ENCODE measurements at places on chromosomes 3 and 15.

DNA sequence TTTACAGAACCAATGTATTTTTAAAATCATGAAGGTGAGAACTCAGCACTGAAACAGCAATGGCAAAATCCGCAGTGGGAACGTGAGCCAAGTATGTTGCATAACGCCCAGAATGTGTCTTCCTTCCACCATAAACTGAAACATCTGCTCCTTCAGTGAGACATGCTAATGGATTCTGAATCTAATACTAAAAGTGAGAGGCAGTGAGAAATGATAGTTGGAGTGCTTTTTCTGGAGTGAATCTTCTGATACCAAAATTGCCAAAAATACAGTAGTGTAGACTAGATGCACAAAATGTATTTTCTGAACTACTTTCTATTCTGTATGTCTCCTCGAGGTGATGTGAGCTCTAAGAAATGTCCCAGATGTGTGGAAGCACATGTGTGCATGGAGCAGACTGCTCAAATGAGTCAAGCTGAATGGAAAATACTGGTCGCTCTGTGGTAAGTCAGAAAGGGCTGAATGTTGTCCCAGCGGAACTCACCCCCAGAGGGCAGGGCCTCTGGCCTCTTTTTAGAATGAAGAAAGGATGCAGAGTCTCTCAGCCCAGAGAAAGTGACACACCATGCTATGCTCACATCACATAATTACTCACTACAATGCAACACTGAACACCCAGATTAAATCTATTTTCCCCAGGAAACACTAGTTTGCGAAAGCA is 73.0 kb downstream of the ATP10A start:
- no peak for DNase-seq

- no peak for DNase-seq
These were observed 142.3 kb upstream of the WNT5A start for GRCh38 chr3:55629432-55629831.

GRCh38 chr15:82647835-82648256 is 683 bp upstream of the CPEB1 start:
- peak; percentile 84 for DNase-seq

DNA sequence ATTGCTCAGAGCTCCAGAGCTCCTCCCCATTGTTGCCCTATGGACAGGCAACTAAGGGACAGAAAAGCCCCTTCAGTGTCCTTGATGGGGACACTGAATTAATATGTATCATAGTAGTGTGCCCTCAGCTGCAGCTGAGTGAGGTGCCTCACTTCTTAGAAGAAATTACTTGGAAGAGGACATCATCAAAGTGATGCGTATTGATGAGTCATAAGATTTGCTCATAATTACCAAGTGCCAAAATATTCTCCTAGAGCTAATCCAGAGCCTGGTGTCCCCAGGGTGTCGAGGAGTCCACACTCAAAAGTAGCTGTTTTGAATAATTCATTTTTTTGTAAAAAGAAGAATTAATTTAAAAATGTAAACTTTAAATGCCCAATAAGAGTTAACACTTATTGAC is 200.7 kb upstream of the SEMA6D start:
- DNase-seq, result no peak

DNA sequence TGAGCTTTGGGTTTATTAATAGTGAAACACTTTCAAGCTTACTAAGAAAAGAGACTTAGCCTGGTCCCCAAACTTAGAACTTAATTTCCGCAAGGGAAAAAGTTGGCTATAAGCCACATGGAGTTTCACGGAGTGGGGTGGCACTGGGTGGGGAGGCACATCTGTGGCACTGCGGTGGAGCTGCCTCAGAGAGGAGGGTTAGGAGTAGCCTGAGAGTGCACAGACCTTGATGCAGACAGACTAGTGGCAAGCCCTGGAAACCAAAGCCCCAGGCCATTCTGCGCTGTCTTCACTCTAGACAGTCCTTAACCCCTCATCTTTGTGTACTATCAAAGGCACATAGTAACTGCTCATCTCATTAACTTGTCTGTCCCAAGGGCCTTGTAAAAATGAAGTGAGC is 22.0 kb downstream of the CXCR6 start:
- no peak for DNase-seq

DNA sequence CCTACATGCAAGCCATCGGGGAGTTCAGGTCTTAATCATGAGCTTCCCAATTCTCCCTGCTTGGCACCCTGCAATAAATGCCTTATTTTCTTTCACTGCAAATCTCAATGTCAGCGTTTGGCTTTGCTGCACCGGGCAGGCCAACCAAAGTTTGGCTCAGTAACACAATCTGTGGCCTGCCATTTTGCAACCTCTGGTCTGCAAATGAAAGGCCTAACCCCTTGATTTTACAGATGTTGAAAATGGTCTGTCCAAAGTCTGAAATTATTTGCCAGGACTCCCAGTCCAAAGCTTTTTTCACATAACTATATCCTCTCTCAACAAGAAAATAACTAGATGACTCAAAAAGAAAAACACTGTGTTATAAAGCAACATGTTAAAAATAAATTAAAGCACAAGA is 34.0 kb upstream of the LEKR1 start:
- DNase-seq, result no peak

DNA sequence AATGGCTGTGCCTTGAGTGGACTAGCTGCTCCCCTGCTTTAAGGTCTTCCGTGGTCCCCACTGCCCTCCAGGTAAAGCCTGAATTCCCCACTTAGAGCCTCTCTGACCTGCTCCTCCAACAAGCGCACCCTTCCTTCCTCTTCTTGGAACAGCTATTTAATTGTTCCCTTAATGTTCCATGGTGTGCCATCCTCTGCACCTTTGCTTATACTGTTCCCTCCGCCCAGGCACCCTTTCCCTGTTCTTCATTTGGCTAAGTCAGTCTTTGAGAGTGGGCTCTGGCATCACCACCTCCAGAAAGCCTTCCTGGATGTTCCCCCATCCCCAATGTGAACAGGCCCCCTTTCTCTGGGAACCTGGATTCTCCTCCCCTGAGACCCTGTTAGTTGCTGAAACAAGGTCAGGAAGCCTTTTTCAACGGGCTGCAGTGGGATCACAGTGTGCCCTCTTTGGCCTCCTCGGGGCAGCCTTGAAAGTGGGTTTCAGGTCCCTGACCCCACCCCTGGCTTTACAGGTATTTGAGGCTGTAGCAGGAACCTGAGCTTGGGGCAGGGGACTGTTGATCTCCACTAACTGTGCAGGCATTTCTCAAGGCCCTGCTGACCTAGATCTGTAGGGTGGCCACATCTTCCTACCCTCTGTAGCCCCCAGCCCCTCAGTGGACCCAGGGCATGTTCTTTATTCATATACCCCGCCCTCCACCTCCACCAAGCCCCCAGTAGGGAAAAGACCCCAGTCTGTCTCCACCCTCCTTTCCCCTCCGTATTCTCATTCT is 5.0 kb downstream of the ISLR start:
- no peak for DNase-seq

DNA sequence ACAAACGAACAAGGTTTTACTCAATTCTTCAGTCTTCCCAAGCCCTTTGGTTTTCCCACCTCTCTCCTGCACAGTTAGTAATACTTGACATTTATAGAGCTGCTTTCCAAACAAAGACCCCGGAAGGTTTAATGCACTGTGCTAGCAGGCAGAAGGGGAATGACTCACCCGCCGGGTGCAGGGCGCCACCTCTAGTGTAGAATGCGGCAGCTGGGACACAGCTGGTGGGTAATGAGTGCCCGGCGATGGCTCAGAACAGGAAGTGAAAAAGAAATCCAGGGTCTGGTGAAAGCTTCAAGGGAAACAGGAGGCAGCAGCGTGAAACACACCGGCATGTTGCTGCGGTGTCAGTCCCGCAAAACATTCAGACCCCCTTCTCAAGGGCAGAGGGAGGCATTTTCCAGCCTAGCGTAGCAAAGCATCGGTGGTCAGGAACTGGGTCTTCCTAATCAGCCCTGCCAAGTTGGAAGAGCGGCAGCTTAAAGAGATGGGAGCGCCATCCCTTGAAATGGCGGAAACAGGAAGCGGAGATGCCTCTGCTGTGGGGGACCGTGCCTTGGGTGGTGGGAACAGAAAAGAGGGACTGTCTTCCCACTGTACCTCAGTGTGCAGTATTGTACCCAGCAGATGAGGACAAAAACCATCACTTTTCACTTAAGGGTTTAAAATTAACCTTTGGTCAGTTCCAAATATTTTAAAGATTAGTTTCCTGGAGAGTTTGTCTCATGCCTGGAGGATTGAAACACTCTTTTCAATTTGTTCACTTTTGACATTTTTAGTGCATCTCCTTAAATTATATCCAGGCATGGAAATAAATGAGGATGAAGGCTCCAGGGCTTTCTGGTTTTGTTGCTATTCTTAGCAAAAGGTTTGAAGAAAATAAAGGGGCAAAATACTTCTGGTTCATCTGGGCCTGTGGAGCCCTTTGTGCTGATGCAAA is 160.7 kb upstream of the MCTP2 start:
- DNase-seq, result no peak

GRCh38 chr3:148657470-148657869 is 40.2 kb upstream of the AGTR1 start:
- DNase-seq, result no peak

Measured in activated CD8-positive, alpha-beta memory T cell treated with anti-CD3 and anti-CD28 coated beads for 24 hours (primary cell).